ENCODE measurements at places on chromosomes 4 and X.

GRCh38 chr4:47899639-47900038, 14.7 kb downstream of the NFXL1 start:
- no peak for DNase-seq

- no peak for DNase-seq
Observed at GRCh38 chrX:123713841-123714240, 19.0 kb downstream of the THOC2 start.

DNA sequence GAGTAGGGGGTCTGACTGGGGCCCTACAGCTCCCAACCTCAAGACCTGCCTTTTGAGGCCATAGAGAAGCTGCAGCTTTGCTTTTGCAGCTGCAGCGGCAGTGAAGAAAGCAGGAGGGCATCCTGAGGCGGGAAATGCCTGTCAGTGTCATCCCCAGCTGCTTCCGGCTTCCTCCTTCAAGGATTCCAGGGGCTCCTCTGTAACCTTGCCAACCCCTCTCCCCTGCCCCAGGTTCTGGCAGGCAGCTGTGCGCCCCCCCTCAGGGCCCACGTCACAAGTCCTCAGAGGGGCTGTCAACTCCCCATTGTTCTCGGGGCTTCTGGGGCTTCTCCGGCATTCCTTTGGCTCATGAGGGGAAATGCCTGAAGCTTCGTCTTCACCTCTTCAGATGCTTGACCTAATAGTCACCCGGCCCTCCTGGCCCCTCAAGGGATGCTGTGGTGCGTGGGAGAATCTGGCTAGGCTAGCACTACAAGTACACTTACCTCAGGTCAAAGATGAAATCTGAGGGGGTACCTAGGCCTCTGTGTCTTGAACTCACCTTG, 31.9 kb downstream of the APLN start:
- no peak for DNase-seq

DNA sequence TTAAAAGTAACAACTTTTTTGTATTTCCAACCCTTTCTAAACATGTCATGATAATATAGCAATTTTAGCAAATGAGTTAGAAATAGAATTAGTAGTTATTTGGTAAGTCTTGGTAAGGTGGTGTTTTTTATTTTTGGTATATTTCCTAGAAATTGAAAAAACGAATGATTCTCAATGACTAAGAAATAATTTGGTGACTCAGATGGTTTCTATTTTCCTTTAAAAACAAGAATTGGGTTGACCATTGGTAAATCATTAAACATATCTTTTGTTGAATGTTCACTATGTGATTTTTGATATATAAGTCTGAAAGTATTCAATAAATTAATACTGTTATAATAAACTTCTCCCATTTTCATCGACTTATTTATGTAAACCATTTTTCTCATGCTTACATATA, 206.2 kb upstream of the BANK1 start:
- no peak for DNase-seq

- no peak for DNase-seq
Observed at GRCh38 chr4:75141162-75141561, 208.2 kb downstream of the PARM1 start.

- DNase-seq: no peak
Observed at GRCh38 chr4:72376901-72377300, 192.1 kb downstream of the ADAMTS3 start.

DNA sequence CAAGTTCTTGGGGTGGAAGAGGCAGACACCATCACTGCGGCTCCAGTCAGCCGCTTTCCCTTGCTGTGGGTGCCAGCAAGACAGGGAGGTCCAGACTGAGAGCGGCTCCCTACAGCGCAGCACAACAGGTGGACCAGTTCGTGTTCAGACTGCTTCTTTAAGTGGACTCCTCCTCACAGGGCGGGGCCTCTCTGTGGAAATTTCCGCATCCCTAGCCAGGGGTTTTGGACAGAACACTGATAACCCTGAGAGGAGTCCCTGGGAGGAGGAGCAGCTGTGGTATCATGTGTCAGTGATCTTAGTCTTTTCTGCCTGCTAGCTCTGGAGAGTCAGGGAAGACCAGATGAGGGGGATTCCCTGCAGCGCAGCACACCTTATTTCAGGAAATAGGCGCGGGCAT, 48.5 kb downstream of the MAGEC2 start:
- no peak for DNase-seq

DNA sequence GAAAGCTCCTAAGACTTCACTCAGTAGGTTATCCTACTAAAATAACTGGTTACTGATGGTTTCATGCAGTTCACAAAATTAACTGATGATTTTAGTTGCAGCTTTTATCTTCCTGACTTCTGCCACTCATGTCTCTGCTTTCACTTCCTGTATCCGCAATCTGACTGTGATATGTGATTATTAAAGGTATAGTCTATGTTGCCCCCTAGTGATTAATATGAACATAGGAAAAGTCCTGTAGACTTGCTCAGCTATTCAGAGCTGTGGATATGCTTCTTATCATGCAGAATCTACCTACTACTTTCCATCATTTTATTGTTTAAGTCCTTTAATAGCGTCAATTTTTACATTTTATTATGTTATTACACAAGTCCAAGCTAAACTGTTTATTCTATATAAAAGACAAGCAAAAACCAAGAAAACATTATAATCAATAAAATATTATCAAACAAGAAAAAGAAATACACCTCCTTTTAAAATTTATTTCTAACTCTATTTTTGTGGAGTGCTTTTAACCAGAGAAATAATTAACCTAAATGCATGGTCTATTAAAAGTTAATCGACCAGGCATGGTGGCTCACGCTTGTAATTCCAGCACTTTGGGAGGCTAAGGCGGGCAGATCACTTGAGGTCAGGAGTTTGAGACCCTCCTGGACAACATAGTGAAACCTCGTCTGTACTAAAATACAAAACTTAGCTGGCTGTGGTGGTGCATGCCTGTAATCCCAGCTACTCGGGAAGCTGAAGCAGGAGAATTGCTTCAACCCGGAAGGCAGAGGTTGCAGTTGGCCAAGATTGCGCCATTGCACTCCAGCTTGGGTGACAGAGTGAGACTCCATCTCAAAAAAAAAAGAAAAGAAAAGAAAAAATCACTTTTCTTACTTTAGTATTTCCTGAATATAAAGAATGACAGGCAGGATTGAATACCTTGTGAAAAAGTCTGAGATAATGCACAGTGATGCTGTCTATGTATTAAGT, 40.4 kb upstream of the TLR2 start:
- no peak for DNase-seq

- no peak for DNase-seq
Observed at GRCh38 chrX:50198348-50198747, 2.5 kb downstream of the AKAP4 start.

GRCh38 chrX:122091571-122091970, 1044.2 kb downstream of the GLUD2 start:
- no peak for DNase-seq

DNA sequence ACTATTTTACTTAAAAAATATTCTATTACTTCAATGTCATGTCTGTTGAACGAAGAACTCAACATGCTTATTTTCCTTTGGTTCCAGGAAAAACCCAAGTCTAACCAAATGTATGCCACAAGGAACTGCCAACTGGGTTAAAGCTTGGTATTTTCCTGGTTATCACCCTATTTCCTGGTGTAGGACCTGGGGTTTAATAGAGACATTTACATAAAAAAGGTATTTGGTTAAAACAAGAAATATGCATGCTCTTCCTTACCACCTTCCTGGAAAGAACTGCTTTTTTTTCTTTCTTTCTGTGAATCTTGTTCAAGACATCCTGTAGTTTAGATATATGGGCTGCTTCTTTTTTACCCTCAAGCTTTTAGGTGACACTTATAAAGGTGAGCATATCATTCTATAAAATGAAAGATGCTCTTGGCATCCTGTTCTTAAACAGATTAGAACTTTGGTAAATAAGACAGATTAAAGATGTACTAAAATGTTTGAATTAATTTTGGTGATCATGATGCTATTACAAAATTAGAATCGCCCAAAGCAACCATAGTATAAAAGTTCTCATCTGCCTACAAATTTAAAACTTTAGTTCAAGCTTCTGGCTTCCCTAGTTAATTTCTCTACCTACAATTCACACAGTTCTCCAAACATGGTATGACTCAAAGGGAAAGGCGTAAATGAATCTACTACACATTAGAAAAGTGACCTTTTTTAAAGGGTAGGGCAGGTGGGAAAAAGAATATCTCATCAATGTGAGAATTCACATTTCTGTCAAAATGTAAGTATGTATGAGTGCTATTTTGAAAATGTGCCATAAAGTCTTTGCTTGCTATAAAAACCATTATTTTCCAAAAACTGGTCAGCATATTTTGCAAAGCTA, 103.5 kb downstream of the CNOT6L start:
- no peak for DNase-seq

- DNase-seq: no peak
Observed at GRCh38 chr4:124481123-124481522, 231.4 kb downstream of the ANKRD50 start.

DNA sequence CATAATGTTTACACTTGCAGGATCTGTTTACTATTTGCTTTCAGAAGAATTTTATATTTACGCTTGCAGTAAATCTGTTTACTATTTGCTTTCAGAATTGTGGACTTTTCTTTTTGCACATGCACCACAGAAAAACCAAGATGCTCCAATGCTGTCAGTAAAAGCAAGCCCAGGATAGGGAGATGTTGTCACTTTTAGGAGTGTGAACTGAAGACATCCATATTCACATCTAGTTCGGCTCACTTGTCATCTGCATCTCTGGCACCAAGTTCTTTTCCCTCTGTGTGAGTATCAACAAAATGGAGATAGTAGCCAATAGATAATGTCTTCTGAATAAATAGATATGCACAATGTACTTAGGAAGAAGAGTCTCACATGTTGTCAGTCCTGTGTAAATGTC, 109.3 kb upstream of the MXRA5 start:
- DNase-seq: no peak

- no peak for DNase-seq
Observed at GRCh38 chr4:114385195-114385985, 213.2 kb upstream of the UGT8 start.

DNA sequence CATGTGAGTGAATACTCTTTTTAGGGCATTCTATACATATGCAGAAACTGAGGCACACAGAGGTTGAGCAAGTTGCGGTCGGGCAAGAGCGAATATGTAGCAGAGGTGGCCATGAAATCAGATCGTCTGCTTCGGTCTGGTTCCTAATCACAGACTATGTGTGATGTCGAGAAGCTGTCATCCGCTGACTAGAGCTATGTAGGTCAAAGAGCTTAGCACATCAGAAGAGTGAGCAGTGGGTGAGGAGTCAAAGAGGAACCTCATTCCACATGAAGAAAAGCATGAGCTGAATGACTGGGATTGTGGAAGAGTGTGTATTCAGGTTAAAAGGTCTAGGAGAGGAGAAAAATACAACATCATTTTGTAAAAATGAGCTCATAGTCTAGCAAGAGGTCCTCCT, 19.0 kb downstream of the GAB3 start:
- DNase-seq: no peak

GRCh38 chr4:156999175-156999517, 27.5 kb upstream of the PDGFC start:
- DNase-seq: peak; percentile 79

DNA sequence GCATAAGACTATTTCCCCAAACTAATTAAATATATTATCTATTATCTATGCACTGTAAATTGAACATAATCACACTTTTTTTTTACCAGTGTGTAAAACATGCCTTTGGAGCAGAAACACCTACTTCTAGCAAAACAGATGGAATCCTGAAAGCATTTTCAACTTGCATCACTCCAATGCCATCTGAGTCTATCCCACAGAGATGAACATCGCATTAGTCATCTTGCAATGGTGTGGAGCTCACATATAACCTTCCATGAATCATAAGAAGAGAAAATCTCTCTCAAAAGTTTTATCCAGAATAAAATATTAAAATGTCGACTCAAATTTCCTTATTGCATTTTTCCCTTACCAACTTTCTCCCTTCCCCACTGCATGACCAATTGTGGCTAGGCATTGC, 406.7 kb upstream of the ACTRT1 start:
- DNase-seq: no peak

DNA sequence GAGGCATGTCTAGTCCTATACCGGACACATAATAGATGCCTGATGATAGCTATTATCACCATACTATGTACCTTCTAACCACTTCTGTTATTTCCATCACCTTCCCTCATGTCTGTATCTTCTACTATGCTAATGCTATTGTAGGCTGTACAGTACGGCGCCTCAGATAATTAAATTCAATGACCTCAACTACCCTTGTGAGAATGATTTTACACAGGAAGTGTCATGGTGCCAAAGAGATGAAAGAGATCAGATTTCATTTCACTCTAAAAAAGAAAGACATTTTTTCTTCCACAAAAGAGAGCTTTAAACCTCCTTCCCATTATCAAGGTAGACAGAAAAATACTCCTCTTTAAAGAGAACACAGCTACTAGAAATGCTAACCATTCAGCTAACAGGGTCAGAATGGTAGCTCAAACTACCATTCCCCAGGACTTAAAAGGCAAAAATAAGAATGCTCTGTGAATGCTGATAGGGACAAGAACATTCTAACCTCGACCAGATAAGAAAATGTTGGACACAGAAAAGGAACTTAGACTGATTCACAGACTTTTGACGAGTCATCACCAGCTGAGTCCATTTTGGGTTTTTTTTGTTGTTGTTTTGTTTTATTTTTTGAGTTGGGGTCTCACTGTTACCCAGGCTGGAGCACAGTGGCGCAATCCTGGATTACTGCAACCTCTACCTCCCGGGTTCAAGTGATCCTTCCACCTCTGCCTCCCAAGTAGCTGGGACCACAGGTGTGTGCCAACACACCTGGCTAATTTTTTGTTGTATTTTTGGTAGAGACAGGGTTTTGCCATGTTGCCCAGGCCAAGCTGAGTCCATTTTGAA, 99.2 kb upstream of the RAPGEF2 start:
- no peak for DNase-seq

DNA sequence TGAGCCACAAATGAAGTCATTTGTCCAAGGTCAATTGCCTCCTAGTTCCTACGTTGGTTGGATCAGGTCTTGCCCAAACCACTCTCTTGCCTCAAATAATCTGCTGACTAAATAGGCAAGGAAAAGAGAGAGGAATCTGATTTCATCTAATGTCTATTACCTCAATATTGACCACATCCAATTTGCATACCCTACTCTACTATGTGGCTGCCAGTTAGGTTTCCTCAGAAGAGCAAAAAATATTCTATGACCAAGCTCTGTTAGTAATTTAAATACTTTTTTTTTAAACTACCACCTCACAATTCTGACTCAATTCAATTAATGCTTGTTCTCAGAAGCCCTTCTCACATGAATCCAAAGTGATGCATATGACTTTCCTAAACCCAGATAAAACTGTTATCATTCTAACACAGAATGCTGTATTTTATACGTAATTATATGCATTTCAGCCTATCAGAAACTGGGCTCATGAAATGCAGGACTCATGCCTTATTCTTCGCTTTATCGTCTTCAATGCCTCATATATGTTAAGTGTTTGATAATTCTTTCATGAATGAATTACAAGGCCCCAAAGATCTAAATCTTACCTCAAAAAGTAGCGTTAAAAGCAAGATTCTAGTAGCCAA, 98.6 kb downstream of the HUWE1 start:
- no peak for DNase-seq

DNA sequence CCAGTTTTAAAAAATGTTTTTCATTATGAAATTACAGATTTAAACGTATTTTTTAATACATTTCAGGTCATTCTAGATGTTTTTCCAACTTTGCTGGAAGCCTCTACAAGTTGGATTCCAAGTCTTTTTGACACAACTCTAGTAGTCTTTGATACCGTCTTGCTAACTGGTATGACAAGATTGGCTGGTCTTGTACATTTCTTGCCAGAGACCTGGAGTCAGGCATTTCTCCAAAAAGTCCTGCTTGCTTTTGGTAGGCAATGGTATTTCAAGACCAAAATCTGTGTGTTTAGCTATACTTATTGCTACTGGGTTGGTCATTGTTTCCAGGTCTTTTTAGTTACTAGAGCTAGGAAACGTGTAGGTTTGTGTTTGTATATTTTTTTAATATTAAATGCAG, 64.6 kb downstream of the SLAIN2 start:
- DNase-seq: no peak
